ENCODE measurements at places on chromosomes 3 and 15.

DNA sequence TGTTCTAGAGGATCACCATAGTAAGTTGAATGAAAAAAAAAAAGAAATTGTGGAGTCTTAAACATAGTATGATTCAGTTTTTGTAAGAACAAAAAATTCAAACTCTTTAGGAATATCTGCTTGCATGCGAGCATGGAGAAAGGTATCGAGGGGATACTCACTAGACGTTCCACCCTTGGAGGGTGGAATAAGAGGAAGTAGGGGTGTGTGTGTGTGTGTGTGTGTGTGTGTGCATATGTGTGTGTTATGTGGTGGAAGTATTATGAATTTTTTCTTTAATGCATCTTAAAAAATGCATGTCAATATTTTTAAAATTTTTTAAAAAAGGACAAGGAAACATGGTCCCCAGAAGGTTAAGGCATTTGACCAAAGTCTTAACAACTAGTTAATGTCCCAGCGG is 26.5 kb upstream of the SIAH2 start:
- DNase-seq = no peak

GRCh38 chr15:95302206-95302605 is 1028.3 kb upstream of the NR2F2 start:
- DNase-seq = no peak

DNA sequence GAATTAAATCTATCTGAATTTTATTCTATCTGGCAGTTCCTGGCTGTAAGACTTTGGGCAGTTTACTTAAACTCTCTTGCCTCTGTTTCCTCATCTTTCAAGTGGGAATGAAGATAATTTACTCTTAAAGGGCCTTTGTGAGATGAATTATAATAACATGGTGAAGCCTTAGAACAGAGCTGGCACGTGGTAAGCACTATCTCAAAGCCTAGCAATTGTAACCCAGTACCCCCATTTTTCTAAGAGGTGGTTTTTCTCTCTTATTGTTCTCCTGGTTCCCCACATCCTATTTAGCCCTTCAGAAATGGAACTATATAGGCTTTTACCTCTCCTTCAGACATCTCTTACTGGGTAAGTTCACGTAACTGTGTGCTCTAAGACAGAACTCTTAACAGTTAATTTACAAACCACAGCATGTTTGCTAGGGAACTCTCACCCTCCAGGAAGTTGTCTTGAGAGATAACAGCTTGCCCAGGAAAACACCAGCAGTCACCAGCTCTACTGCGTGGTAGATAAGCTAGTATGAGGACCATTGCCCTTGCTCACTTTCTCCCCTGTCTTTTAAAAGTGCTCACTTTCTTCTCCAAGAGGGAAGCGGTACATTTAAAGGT is 12.3 kb upstream of the CRBN start:
- DNase-seq = no peak

GRCh38 chr3:51350751-51351150 is 34.3 kb upstream of the MANF start:
- DNase-seq = no peak

DNA sequence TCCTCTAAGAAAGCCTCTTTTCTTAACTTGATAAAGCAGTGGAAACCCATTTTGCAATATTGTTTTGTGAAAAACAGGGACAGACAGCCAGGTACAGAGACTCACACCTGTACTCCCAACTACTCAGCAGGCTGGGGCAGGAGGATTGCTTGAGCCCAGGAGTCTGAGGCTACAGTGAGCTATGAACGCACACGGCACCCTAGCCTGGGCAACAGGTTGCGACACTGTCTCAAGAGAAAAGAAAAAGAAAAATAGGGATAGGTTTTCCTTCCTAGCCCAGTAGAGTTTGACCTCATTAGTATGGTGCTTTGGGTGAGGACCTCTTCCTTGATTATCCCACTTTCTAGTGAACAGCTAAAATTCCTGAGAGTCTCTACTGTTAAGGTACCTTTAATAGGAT is 17.5 kb upstream of the YEATS2 start:
- no peak for DNase-seq

DNA sequence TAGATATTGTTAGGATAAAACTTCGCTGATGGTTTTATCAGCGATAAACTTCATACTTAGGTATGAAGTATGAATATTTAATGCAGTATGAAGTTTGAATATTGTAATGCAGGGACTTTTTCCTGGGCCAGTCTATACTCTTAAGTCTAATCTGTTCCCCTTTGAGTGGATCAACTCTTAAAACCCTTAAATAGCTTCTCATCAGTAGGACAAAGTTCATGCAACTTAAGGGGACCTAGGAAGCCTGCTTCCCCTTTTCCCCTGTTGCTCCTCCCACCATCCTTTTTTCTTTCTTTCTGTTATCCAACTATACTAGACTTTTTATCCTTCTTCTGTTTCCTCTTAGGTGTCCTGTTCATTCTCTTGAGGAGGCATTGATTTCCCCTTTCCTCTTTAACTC is 78.7 kb downstream of the MITF start:
- no peak for DNase-seq

DNA sequence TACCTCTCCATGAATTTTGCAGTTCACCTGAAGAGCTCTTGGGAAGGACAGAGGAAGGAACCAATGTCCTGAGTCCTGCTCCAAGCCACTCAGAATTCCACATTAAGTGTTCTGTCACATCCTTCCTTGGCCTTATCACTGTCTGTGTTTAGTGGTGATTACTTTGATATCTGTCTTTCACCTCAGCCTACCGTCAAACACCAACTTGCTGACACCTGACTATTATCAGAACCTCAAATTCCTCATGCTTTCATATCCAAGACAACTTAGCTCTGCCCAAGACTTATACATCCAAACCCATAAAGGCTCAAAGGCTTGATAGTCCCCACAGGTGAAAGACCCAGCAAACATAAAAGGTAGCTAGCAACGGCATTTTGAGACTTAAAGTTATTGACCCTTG is 280.0 kb downstream of the MEX3B start:
- DNase-seq = no peak

DNA sequence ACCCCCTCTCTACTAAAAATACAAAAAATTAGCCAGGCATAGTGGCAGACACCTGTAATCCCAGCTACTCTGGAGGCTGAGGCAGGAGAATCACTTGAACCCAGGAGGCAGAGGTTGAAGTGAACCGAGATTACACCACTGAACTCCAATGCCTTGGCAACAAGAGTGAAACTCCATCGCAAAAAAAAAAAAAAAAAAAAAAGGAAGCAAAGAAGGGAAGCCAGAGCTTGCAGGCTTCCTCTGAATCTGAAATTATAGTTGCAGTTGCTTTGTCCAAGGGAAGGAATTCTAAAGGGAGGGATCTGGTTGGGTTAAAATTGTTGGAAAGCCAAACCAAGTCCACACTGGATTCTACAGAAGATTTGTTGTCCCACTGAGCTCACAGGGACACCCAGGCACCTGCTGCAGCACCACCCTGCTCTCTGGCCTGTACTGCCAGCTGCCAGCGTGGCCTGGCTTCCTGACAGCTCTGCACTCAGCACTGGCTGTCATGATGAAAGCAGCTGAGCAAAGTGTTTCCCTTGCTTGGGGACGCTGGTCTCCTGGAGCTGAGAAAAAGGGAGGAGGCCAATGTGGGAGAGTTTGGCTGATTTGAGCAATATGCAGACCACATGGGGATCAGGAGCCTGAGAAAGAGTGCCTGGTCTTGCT is 88.8 kb upstream of the HES1 start:
- peak; percentile 73 for DNase-seq

- no peak for DNase-seq
Measured at GRCh38 chr3:66534304-66534845, 33.6 kb upstream of the LRIG1 start.

DNA sequence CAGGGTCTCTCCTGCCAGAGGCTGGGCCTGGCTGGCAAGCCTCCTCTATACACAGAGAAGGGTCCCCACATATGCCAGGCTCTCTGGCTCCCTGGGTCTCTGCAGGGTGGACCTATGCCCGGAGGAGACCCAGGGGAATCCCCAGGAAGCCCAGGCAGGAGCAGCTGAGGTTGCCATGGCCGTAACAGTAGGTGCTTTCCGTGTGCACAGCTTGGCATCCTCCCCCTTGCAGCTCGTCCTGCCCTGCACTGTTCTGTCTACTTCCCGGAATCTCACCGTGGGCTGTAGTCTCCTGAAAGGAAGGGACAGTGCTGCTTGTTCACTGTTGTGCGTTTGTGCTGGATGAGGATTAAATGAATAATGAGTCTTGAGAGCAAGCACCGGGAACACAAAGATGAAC is 47.8 kb downstream of the DAPK2 start:
- no peak for DNase-seq

DNA sequence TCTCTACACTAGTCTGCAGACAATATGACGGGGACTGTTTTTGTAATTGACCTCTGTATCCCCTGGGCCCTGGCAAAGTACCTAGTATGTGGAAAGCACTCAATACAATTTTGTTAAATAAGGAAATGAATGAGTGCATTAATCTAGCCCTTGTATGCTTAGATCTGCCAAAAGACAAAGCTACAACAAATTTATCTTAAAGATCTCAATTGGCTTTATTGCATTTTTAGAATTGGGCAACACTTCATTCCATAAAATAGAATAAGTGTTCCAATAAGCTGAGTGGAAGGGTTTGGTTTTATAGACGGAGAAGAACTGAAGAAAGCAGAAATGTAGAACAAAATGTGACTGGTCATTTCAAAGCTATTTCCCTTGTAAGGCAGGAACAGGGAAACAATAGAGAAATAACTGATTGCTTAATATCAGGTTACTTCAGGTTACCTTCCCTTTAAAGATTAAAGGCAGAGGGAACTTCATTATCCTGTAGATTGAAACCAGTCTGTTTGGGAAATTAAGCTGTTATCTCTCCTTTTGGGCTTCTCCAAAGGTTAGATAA is 108.3 kb upstream of the MME start:
- no peak for DNase-seq

DNA sequence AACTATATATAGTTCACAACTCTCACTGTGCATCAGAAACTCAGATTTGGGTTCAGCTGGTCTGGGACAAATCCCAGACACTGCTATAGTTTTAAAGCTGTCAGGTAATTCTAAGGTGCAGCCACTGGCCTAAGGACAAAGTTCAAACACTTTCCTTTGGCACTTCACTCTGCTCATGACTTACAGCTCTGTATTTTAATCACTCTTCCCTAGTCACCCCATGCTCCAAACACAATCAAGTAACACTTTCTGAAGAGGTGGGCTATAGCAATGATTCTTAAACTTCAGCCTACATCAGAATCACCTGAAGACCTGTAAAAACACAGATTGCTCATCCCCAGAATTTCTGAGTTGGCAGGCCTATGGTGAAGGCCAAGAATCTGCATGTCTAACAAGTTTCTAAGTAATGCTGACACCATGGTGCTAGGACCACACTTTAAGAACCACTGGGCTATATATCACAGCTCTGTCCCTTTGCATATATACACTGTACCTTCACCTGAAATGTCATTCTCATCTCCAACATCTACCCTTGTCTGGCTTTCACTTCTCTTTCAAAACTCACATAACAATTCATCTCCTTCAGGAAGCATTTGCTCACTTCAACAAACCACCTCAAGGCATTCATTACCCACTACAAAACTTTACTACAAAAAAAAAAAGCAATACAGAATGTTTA is 21.4 kb downstream of the STAG1 start:
- DNase-seq = no peak

- DNase-seq = no peak
Measured at GRCh38 chr3:49406571-49407565, 4.9 kb downstream of the RHOA start.

DNA sequence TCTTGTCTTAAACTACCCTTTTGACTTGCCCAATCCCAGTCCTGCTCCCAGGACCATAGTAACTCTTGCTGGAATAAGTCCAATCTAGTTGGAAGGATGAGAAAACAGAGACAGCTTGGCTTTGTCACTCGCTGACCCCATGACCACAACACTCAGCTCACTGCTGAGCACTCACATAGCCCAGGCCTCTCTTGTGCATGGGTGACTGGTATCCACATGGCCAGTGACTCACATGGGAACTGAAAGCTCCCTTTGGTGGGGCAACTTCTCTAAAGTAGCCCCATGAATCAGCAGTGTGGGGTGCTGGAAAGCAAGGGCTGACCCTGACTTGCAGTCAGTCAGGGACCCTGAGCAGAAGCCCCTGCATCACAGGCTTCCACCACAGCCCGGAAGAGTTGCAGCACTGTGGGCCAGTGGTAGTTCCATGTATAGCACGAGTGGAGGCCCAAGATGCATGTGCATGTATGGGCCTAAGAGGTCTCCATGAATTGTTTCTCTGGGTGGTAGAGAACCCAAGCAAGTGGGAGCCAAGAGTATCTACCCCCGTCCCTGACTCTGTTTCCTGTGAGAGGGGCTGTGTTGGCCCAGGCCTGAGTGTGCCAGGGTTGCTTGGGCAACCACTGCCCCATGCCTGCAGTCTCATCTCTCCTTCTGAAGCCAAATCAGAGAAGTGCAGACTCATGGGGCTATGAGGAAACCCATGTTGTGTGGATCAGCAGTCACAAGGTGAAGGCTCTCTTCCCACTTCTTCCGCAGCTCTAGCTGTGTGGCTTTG is 62.1 kb upstream of the XCR1 start:
- no peak for DNase-seq

DNA sequence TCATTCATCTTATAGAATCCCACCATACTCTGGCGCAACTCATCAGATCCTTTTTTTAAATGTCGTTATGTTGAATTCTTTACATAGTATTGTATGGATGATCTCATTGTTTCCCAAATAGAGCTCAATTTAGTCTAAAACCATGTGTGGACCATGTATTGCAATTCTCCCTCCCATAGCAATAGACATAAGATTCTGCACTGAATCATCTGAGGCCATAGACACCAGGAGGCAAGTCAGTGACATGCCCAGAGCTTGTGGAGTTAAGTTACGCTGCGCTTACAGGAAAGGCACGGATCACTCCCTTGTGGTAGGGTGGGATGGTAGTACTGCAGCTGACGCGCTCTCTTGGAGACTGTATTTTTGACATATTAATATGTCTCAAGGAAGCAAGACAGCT is 211.0 kb downstream of the GABRB3 start:
- peak; percentile 5 for DNase-seq

DNA sequence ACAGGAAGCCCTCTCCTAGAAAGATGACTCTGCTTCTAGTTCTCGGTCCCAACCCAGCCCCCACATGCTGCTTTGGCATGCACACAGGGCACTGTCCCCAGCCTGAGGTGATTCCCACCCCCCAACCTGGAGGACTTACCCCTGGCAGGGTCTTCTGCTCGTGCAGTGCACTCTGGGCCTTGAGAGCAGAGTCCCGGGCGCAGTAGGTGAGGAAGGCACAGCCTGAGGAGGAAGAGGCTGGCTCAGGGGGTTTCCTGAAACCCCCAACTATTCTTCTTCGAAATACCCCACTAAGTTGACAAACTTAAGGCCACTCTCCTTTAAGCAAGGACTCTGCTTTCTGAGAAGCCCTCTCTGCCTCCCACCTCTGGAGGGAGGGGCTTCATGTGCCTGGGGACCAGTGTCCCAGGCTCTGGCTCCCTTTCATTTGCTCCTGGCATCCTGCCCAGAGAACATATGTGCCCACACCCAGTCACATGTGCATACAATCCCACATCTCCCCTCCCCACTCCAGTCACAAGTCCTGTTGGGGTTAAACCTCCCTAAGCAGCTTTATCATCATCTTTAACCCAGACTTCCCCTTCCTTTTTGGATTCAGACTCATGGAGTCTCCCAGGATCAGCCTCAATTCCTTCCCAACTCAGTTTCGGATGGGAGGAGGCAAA is 4.1 kb downstream of the CELF6 start:
- no peak for DNase-seq

GRCh38 chr3:47503033-47503432 is 10.5 kb downstream of the ELP6 start:
- DNase-seq = no peak
